ENCODE measurements at places on chromosomes 16 and 17.

DNA sequence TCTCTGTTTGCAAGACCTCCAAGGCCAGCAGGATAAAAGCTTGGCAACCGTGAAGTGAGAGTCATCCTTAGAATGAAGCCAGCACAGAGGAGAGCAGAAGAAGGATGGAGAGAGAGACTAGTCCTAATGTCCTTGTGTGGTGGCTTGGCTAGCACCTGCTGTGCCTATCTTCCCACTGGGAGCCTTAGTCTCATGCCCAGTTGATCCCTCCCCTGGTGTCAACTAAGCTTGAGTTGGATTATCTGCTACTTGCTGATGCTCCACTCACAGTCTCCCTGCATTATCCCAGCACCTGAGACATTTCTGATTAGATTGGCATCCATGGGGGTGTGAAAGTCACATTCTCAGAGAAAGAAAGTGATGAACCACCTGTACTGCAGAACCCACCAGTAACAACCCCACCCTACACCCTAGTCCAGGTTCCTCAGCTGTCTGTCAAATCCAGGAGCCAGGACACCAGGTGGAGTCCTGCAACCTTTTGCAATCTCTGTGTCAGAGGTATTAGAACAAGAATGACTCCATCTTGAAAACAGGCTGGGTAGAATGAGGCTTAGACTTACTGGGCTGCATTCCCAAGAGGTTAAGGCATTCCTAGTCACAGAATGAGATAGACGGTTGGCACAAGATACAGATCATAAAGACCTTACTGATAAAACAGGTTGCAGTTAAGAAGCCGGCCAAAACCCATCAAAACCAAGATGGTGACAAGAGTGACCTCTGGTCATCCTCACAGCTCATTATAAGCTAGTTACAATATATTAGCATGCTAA, 460.2 kb upstream of the C16orf82 start:
- no peak for DNase-seq

GRCh38 chr16:66205287-66206231, 160.9 kb upstream of the CDH5 start:
- no peak for DNase-seq

- DNase-seq, result no peak
These were observed 25.8 kb downstream of the ASIC2 start for GRCh38 chr17:33267271-33267790.

DNA sequence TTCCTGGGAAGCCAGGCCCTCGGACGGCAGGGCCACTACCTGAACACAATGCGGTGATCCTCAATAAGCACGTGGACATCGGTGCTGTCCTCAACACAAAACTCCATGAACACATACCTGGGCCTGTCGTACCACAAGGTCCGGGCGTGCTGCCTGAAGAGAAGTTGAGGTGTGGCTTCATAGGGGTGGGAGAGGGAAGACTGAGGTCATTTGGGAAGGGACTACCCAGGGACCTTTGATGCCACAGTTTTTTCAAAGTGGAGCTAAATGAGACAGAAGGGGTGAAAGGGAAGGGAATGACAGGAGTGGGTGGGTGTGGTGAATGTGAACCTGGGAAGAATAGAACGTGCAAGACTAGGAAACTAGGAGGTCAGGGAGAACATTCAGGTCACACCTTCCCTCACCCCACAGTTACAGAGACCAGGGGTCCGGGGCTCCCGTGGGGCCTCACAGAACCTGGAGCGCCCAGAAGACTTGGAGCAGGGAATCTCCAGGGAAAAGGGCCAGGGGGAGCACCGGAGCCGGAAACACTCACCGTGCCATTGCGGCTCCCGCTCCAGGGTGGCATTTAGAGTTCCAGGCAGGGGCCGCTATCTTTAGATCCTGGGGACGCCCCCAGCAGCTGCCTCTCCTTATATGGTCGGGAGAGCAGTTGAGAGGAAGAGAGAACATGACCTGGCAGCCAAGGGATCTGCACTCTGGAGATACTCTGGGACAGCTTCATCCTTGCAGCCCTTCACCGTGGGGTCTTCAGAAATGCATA, at the start of gene PTGES3L:
Gene PTGES3L, minus strand, starts transcription at position 570 of the 763 bp plus-strand sequence. Its CDS starts 27 bp downstream, at position 543.
- peak; percentile 85 for DNase-seq

DNA sequence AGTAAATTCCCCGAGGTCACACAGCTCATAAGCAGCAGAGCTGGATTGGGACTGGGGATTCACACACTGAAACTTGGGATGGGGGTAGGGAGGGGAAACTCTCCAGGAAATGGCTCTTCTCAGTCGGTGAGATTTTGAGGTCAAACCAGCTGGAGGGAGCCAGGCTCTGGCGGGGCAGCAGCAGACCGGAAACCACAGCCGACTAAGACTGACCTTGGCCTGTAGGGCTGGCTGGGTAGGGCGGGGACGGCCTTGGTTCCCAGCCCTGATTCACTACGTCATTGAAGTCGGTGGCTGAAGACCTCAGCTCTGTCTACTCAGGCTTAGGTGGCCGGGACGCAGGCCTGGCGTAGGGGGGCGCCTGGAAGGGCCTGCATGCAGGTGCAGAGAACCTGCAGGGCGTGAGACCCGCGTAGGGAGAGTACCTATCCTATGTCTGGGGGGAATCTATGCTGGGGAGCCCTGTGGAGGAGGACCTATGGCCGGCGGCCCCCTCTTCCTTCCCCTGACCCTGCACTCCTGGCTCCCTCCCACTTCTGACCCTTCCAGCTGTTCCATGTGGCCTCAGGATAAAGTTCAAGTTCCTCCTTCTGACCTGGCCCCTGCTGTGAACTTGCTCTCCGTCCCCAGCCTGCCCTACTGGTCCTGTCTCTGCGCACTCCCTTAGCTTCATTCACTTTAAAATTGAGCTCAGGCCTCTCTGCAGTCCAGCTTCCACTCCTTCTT, 11.9 kb upstream of the SLC4A1 start:
- DNase-seq, result no peak

DNA sequence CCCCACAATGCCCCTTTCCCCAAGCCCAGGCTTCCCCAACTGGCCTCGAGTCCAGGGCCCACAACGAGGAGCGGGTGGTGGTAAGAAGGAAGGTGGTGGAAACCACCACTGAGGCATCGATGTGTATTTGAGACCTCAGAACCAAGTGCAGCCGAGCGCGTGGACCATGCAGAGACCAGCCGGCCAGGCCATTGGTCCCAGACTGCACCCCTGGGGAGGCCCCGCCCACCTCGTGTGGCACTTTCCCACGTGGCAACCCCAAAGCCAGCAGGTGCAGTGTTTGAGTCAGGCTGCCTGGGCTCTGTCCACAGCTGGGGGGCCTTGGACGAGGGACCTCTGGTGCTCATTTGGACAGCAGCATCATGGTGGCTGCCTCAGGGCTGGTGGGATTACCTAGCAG, 28.1 kb upstream of the BAHCC1 start:
- DNase-seq, result no peak

GRCh38 chr17:74730491-74731346, 6.3 kb upstream of the RAB37 start:
- DNase-seq, result no peak

- DNase-seq, result no peak
These were observed 760 bp downstream of the SLFN12L start for GRCh38 chr17:35536664-35537171.

DNA sequence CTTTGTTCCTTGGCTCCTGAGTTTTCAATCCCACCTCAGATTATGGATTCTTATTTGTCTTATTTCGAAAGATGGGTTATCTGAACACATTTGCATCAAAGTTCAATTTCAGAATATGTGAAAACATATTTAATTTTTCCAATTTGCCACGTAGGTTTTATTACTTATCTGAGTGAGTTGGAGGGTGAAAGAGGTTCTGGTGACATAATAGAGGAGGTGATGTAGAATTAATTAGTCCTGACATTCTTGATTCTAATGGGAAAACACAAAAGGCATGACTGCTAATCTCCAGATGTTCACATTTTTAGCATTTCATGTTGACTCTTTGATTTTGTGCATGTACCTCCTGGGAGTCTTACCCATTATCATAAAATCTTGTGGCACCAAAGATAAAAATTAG, 9.1 kb downstream of the TOM1L1 start:
- DNase-seq, result no peak

GRCh38 chr16:46972429-46973206, 856 bp downstream of the DNAJA2 start:
- DNase-seq, result no peak

DNA sequence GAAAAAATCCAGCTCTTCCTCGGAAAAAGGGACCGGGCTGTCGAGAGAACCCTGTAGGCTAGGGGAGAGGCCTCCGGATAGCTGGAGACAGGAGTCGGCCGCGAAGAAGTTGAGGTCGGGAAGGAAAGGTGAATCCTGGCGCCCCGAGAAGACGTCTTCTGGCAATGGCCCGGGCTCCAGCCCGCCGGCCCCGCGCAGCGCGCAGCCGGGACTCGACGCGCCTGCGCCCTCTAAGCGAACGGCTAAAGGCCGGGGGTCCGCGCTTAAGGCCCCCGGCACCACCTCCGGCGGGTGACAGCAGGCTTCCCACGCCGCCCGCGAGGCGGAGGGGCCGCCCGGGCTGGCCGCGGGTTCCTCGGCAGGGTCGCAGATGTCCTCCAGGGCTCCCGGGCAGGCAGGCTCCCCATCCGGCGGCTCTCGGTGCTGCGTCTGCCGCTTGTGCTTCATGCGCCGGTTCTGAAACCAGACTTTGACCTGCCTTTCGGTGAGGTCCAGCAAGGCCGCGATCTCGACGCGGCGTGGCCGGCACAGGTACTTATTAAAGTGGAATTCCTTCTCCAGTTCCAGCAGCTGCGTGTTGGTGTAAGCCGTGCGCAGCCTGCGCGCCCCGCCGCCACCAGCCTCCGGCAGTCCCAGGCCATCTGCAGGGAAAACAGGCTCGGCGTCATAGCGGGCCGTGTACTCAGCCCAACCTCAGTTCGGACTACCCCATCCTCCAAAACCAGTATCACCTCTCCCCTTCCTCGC, 1.6 kb downstream of the HOXB2 start:
- DNase-seq, result peak; percentile 74

DNA sequence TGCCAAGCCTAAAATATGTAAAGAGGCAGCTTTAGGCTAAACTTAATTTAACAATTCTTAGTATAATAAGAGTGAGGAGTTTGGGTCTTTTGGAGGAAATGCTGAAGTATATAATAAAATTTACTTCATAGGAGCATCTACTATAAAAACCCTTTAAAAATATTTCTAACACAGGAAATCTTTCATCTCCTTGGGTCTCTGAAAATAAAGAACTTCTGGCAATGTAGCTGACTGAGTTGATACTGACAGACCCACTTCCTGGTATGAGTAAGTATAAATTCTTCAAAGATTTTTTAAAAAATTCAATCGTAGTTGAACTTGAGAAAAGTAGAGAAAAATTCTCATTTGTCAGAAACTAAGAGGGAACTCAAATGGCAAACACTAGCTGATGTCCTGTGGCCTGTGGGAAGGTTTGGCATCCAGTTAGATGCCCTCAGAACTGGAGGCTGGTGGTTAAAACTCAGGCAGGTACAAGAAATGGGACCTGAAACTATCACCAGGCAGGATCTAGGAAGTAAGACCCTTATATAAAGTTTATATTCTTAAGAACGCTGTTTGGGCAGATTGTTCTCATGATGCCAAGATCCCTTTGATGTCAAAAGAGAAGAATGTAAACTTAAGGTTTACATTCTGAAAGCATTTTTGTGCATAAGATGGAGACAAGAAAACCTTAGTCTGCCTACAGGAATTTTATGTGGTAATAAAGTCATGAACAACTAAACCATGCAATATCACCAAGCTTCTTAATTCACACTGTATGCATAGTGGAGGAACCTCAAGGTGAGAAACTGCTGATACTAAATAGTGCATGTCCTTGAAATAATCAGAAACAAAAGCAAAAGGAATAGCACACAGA, 6.2 kb downstream of the KRTAP4-6 start:
- DNase-seq, result no peak

GRCh38 chr17:44008205-44008909, 3.9 kb downstream of the NAGS start:
- no peak for DNase-seq

All from NCI-H1417 (cell line).